ENCODE measurements at places on chromosomes 3 and 15. TPM values are rescaled to one million over a fixed set of nuclear protein-coding genes. Genes with fewer than 3 reads are reported as not detected.

FANCD2 gene
- polyA plus RNA-seq = 11.3 TPM

DNA sequence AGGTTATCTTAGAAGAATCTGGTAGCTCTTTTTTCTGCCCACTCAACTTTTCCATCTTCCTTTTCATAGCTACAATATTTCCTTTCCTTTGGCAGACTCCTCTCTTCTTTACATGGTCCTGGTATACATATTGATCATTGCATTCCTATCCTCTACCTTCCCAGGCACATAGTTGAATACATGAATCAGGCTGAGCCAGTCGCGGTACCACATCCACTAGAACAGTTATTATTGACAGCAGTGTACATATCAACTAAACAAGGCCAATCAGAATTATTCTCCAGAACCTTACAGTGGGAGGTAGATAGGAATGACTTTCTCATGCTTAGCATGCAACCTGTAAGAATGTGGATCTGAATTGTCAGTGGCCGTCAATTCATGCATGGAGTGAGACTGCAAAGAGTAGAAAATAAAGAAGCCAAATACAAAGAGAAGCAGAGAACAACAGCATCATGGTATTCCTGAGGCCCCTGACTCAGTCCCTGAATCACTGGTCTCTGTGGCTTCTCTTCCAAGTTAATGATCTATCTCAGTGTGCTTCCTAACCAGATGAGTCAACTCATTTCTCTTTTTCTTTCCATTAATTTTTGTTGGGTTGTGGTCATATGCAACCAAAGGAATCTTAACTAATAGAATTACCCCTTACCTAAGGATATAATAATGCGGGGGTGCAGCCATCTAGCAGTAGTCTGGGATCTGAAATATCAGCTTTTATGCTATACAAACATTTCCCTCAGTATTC, 60.9 kb upstream of the DCBLD2 start:
- DNase-seq = no peak

DNA sequence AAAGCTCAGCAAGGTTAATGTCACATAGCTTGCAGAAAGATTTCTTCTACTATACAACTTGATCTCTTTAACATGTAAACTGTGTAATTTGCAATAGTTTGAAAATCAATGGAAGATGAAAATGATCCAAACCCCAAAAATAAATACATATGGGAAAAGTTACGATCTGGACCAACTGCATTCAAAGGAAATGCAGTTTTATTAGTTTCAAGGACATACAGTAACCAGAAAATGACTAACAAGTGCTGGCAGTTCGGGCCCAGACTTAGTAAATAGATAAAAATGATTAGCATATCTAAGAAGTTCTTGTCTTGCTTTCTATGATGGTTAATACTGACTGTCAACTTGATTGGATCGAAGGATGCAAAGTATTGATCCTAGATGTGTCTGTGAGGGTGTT, 37.3 kb upstream of the LEKR1 start:
- DNase-seq = no peak

DNA sequence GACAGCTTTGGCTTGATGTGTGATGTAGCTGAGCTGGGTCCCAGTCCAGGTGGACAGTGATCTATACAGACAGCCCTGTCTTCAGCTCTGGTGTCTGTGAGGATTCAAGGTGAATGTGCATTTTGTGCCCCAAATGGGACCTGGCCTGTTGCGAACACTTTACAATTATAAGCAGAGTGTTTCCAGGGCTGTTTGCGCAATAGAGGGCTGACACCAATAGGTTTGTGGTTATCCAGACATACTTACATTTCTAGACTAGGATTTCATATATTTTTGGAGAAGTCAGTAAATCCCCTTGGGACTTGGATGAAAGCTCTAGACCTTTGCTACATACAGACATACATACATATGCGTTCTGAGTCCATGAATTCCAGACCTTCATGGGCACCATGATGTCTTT, 4.2 kb upstream of the TATDN2 start:
- DNase-seq = no peak

GRCh38 chr3:152617609-152618008, 217.3 kb upstream of the P2RY1 start:
- DNase-seq = no peak

DNA sequence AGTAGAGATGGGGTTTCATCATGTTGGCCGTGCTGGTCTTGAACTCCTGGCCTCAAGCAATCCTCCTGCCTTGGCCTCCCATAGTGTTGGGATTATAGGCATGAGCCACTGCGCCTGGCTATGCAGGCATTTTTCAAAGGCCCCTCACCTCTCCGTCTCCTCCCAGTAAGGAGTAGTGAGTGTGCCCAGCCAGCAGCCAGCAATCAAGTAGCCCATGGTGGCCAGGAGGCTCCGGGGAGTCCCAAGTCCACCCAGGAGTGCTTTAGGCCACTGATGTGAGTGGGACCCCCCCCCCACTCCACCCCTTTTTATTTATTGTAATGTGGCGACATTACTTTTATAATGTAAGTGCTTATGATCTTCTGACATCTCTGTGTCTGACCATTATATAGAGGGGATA, 8.1 kb downstream of the ISG20 start:
- DNase-seq = no peak

DNA sequence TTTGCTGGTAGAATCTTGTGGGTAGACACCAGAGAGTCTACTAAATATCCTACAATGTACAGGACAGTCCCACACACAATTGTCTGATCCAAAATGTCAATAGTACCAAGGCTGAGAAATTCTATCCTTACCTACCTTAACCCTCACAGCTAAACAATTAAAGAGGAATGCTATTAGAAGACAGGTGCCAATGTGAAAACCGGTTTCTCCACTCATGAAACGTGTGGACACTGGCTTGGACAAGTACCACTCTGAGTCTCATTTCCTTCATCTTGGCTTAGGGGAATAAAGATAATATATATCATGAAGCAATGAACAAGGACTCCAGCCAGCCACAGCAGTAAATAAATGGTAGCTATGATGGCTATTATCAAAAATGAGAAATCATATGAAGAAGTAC, 90.2 kb downstream of the RFTN1 start:
- DNase-seq = no peak

DNA sequence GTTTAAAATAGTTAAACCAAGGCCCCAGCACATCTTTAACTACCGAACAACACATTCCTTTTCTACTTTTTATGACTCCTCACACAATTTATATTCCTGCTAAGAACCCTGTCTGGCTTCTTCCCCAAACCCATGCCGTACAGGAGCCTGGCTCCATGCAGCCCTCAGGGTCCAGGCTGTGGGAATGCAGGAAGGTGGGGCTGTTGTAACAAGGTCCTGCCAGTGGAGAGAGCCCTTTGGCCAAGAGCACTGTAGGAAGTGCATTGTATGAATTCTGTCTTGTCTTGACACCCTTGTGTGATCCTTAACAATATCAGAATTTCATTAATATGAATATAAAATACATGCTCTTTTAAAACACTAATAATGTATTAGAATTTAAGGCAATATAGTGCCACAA, 563.8 kb downstream of the TBL1XR1 start:
- DNase-seq = no peak

GRCh38 chr3:180401226-180401625, 200.7 kb upstream of the TTC14 start:
- DNase-seq = no peak

NSMCE3 gene
- 9.4 TPM for polyA plus RNA-seq

DNA sequence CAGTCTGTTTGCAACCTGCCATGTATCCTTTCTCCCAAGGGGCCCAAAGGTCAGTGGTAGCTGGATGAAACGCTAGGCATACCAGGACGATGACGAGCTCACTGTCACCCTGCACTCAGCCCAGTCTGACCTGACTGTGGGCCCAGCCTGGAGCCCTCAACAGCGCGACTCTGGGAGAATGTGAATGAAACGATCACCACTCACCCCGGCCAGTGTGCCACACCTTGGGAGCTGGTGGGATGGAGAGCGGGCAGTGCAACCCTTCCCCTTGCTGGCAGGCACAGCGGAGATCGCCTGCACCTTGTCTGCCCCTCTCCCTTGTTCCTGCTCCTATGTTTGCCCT, 27.2 kb downstream of the SRPRB start:
- DNase-seq = no peak

GRCh38 chr3:15266510-15267376, 60.7 kb downstream of the CAPN7 start:
- DNase-seq = no peak

DNA sequence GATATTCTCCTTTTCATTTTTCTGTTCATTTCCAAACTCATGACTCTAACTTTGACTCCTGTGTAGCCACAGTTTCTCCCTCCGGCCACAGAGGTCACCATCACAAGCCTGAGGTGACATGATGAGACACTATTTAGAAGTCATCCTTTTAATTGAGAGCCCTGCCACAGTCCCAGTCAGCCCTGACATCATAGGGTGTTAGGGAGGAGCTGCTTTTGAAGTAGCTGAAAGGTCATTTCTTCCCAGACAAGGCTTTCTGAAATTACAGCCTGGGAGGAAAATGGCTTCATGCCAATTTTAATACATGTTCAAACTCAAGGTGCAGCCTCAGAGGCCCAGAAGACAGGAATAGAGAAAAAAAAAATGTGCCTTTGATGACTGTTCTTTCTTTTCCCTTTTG, 532.8 kb upstream of the TGFBR2 start:
- DNase-seq = no peak

KIF23 gene
- 19.0 TPM for polyA plus RNA-seq

ITIH3 gene
- 1.4 TPM for polyA plus RNA-seq

- no peak for DNase-seq
Measured at GRCh38 chr3:188788621-188789081, 383.1 kb upstream of the TPRG1 start.

DNA sequence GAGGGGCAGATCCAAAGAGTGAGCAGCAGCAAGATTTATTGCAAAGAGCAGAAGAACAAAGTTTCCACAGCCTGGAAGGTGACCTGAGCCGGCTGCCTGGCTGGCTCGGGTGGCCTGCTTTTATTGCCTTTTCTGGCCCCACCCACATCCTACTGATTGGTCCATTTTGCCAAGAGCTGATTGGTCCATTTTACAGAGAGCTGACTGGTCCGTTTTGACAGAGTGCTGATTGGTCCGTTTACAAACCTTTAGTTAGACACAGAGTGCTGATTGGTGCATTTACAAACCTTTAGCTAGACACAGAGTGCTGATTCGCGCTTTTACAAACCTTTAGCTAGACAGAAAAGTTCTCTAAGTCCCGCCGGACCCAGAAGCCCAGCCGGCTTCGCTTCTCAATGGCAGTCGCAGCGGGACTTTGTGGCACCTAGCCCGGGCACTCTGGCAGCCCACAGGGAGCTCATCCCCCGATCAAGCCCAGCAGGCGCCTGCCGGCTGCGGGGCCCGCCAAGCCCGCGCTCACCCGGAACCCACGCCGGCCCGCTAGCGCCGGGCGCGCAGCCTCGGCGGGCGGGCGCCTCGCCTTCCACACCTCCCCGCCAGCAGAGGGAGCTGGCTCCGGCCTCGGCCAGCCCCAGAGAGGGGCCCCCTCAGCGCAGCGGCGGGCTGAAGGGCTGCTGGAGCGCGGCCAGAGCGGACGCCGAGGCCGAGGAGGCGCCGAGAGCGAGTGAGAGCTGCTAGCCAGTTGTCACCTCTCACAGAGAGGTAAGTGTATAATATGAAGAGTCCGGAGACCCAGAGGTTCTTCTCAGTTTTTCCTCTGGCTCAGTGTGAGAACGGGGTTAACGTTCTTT, 339.2 kb downstream of the CHL1 start:
- peak; percentile 55 for DNase-seq

- DNase-seq = no peak
Measured at GRCh38 chr3:134337511-134338200, 36.6 kb downstream of the AMOTL2 start.

SCN11A gene
- polyA plus RNA-seq = 1.3 TPM

DNA sequence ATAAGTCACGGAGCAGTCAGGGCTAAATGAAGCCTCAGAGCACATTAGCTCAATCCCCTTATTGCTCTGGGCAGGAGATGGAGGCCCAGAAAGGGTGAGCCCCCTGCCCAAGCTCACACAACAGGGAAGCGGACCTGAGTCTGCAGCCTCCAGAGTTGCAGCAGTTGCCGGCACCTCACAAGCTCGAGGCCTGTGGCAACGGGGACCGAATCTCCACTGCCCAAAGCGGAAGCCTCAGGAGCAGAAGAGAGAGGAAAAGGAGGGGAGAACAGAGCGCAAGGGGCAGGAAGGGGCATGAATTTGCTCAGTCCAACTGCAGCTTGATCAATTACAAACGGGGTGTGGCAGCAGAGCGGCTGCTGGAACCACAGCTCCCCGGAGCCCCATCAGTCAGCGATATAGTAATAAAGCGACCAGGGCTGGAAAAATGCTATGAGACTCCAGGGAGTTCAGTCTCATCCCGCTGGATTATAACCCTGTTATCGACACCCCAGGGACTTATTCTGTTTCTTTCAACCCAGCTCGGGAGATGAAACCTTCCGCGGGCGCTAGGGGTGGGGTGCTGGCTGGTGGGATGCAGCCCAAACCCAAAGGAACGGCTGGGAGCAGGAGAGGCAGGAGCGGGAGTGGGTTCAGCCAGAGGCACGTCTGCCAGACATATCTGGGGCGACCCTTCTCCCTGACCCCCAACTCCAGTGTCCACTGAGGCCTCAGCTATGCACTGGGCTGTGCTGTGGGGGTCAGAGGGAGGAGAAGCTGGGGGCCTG, 219.7 kb upstream of the LINGO1 start:
- no peak for DNase-seq

- DNase-seq = peak; percentile 34
Measured at GRCh38 chr3:45211466-45212094, 14.5 kb downstream of the TMEM158 start.

RHCG gene
- not detected for polyA plus RNA-seq

GRCh38 chr3:143775459-143775858, 72.8 kb downstream of the SLC9A9 start:
- DNase-seq = peak; percentile 78

DNA sequence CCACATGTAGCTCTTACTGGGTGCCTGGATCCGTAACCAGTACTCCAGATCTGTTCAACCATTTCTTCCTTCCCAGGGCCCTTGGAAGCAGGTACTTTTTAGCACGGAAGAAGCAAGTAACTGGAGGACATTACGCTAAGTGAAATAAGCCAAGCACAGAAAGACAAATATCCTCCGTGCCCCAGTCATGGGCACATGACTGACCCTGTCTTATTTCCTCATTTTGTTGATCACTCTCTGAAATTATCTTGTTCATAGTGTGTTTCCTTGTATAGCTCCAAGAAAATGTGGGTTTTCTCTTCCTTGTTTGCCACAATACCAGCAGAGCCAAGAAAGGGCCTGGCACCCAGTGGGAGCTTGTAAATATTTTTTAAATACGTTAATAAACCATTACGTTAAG, 32.2 kb upstream of the MTMR14 start:
- no peak for DNase-seq

GRCh38 chr3:122458992-122459391, 43.1 kb upstream of the WDR5B start:
- DNase-seq = no peak

GRCh38 chr3:53311882-53312281, 35.5 kb downstream of the DCP1A start:
- no peak for DNase-seq

CACNA2D3 gene
- polyA plus RNA-seq = 2.9 TPM

ITPR1 gene
- polyA plus RNA-seq = 22.9 TPM

GRCh38 chr3:170301405-170301804, 56.1 kb upstream of the SKIL start:
- peak; percentile 55 for DNase-seq

DNA sequence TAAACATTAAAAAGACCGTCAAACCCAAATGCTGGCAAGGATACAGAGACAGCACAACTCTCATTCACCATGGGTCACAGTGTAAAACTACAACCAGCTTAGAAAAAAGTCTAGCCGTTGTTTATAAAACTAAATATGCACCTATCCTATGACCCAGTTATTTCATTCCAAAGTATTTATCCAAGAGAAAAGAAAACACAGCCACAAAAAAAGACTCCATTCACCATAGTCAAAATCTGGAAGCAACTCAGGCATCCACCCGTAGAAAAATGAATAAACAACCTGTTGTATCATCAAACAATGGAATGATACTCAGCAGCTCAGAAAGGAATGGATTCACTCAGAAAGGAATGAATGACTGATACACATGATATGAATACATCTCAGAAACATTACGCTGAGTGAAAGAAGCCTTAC, 28.6 kb downstream of the PLD1 start:
- no peak for DNase-seq

Measured in muscle of back (tissue), 13 donors.